Stimulated activated CD8-positive, alpha-beta memory T cell treated with anti-CD3 and anti-CD28 coated beads, Interleukin-7, amount 100 ng/mL, for 1 hour (primary cell): ENCODE measurements at places on chromosomes 2 and 18.

DNA sequence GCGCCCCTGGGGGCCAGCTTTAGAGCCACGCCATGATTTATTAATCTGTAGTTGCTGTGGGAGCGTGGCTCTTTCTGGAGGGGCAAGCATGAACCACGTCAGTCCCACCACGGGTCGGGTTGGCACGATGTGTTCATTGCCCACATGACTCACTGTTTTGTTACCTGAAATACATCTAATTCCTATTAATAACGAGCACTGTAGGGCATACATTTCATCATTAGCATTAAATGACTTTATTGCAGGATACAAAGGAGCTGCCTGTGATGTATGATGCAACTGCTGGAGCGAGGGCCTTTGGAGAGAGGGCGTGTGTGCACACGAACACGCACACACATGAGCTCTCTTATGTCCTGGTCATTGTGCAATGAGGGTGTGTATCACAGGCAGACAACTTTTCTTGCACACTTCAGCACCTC lies 127.0 kb downstream of the INHBB start:
- DNase-seq, result no peak

- no peak for DNase-seq
Observed at GRCh38 chr2:194672994-194673393, 984.0 kb upstream of the SLC39A10 start.

DNA sequence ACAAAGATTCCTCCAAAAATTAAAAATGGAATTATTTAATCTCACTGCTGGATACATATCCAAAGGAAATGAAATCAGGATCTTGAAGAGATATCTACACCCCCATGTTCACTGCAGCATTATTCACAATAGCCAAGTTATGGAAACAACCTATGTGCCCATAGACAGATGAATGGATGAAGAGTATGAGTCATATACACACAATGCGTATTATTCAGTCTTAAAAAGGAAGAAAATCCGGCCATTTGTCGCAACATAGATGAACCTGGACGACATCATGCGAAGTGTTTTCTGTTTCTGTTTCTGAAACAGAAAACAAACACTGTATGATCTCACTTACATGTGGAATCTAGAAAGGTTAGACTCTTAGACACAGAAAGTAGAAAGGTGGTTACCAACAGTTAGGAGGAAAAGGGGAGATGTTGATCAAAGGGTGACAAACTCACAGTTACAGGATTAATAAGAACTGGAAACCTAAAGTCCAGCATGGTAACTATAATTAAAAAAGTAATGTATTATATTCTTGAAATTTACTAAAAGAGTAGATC lies 87.8 kb upstream of the ERBB4 start:
- DNase-seq, result no peak

GRCh38 chr2:187434342-187434785 lies 13.7 kb downstream of the CALCRL start:
- DNase-seq, result no peak

GRCh38 chr2:9252002-9252357 lies 45.4 kb downstream of the ASAP2 start:
- no peak for DNase-seq

- no peak for DNase-seq
Observed at GRCh38 chr2:187525163-187525900, 28.9 kb downstream of the TFPI start.

DNA sequence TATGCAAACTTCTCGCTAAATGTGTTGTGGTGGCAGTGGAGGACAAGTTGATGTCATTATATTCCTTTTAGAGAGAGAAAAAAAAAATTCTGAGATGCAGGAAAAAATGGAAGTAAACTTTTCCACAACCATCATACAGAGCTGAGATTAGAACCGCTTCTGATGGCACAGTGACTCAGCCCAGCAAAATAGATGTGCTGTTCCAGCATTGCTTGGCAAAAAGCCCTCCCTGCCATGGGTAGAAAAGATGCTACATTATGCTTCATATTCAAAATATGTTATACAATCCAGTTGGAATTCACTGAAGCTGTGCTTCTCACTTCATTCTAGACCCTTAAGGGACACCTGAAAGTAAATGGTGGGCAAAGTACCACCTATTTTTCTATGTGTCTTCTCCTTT lies 1047.6 kb upstream of the FANCL start:
- no peak for DNase-seq

GRCh38 chr18:55102958-55103456 lies 143.7 kb upstream of the CCDC68 start:
- DNase-seq, result no peak

DNA sequence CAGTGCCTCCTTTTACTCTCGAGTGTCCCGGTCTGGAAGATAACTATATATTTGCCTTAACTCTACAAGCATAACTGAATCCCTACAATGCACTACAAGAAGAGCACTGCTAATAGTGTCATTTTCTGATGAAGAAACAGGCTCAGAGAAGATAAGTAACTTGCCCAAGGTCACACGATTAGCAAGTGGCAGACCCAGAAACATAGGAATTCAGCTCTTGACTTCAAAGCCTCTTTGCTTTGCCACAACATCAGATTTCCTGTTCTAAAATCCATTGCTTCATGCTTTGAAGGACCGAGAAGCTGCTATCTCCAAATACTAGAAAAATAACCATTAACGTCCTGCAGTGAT lies 65.6 kb downstream of the HS1BP3 start:
- no peak for DNase-seq

DNA sequence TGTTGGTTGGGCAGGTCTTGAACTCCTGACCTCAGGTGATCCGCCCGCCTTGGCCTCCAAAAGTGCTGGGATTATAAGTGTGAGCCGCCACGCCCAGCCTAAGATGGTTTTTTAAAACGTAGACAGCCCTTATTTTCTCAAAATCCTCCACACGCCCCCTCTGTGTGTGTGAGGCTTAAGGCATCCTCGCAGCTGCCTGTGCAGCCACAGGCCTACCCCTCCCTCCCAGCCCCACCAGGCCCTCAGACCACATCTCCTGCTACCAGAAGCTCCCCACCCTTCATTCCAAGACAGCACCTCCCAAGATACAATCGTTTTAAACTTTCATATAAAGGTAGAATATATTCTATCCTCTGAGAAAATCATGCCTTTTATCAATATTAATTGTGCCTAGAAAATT lies 4.8 kb downstream of the ANO7 start:
- no peak for DNase-seq

DNA sequence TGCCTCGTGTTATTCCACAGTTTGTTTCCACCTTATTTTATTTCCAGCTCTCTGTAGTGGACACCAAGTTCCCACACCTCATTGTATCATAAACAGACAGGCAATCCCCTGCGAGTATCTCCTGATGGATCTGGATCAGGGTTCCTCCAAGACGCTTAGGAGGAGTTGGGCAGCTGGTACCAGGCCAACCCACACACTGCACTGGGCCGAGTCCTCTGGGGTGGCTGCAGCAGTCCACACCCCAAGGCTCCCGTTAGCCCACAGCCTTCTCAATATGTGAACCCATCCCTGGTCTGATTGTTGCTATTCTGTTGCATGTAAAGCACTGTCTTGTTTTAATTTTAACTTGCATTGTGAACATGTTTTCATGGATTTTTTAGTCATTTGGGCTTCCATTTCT lies 178.8 kb upstream of the RAB6C start:
- DNase-seq, result no peak

GRCh38 chr18:45839414-45840395 lies 14.2 kb downstream of the SIGLEC15 start:
- no peak for DNase-seq

DNA sequence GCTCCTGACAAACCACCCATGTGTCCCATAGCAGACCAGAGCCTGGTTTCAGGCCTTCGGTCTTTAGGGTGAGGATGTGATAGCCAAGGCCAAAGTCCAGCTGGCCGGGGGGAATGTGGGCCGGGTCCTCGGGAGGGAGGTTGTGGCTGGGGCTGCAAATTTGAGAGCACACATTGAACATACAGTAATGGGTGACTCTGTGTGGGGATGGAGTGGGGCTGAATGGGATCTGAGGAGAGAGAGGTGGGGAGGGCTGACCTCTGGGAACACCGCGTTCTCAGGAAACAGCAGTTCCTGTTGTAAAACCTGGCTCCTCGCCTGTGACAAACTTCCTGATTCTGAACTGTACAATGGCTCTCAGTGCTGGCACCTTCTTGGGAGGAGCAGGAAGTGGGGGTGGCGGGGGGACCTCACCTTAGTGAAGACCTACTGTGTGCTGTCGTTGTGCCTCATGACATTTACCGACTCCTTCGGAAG lies 48.8 kb downstream of the MCFD2 start:
- DNase-seq, result no peak

- DNase-seq, result no peak
Observed at GRCh38 chr2:239012228-239012627, 164.3 kb downstream of the TWIST2 start.

GRCh38 chr2:39153312-39153711 lies 32.5 kb upstream of the SOS1 start:
- no peak for DNase-seq

GRCh38 chr2:24920098-24920808 lies at the start of gene ADCY3:
ADCY3 (minus strand) TSS chr2:24920237; CDS start chr2:24918987, 1,250 bp downstream.
- DNase-seq, result peak; percentile 30

GRCh38 chr2:156837635-156838370 lies 401.6 kb downstream of the GPD2 start:
- DNase-seq, result no peak

DNA sequence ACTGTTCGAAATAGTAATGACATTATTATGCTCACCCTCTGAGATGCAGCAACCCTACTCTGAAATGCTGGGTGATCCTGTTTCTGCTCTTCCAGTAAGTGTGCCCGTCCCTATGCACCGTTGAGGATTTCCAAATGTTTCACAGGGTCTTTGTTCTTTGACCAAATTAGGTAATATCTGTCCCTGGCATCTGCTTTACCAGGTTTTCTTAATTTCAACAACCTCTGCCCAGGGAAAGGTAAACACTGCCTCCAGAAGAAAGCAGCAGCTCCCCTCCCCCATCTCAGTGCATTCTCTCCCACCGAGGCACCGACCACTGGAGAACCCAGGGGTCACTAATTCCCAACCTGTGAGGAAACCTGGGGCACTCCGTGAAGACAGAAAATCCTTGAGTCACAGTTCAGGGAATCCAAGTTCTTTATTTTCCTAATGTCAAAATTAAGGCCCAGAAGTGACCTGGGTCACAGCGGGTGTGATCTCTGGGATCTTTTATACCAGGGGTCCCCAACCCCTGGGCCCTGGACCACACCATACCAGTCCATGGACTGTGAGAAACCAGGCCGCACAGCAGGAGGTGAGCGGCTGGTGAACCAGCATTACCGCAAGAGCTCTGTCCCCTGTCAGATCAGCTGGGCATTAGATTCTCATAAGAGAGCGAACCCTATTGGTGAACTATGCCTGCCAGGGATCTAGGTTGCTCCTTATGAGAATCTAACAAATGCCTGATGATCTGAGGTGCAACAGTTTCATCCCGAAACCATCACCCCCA lies 1.2 kb upstream of the GRB14 start:
- no peak for DNase-seq

DNA sequence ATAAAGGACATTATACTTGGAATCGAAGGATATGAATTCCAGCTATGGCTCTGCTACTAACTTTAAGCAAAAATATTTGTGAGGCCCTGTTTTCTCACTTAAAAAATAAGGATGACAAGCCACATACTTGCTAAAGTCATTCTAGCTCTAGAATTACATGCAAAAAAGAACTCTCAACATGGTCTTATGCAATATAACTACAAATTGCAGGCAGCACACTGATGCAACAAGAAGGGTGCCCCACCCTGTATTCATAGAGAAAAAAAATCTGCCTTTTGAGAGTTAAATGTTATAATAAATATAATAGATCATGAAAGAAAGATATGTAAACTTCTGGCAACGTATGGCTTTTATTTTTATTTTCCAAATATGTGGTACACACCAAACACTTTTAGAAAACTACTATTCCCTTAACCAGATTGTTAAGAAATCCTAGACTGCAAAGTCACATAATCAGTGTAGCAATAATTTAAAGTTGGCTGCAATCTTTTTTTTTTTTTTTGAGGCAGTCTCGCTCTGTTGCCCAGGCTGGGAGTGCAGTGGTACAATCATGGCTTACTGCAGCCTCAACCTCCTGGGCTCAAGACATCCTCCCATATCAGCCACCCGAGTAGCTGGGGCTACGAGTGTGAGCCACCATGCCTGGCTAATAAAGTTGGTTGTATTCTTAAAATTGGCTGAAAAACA lies 40.2 kb upstream of the WDSUB1 start:
- no peak for DNase-seq

DNA sequence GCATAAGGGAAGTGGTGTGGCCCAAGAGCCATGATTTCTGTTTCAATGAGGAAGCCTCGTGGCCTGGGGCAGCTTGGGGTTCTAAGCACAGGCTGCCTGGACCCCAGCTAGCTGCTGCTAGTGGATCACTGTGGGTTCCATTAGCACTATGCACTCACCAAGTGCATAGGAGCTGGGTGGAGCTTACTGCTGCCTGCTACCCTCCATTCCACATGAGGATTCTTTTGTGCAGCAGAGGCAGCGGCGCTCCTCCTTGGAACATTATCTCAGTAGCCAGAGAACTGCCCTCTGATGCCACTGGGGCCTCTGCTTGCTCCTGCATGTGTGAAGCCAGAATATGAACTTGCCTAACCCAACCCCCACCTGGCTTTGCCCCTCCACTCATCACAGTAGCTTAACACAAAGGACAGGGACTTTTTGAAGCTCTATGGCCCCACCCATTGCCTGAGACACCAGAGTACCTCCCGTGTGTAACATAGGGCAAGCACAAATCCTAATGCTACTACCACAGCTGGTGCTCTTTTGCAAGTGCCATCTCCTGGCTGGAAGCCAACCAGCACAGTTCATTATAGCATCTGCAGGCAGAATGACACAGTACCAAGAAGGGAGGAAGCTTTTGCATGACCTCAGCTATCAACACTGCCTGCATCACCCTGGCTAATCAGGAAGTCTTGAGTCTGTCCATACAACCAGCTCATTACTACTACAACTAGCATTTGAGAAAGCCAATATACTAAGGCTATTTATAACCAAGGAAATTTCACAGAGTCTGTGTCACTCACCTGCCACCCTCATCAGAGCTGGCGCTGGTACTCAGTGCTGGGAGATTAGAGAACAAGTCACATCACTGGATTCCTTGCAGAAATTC lies 297.0 kb upstream of the GULP1 start:
- DNase-seq, result no peak

GRCh38 chr18:4750393-4751346 lies 295.6 kb upstream of the DLGAP1 start:
- no peak for DNase-seq

DNA sequence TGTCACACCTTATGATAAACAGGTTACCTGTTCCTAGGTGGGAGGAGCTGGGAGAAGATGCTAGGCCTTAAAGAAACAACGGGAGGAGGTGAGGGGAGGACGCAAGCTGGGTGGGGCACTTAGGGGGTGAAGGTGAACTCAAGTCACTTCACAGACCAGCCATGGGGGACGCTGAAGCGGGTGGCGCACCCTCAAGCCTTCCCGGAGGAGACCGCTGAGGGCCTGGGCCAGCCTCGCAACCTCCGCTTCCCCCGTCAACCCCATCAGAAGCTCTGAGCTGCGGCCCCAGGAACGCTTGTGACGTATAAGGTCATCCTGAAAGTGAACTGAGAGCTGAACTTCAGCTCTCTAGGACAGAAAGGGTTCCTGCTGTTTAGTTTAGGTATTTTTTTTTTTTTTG lies 133.5 kb downstream of the MBP start:
- DNase-seq, result no peak
